ENCODE measurements at places on chromosomes 13 and 19. TPM values are rescaled to one million over a fixed set of nuclear protein-coding genes. Genes with fewer than 3 reads are reported as not detected.

Gene CFD
- 16.5 TPM for total RNA-seq

Gene CLDND2
- not detected for total RNA-seq

Gene VSTM2B
- 0.18 TPM for total RNA-seq

Gene CA11
- total RNA-seq: 3.5 TPM

Gene SLITRK1
- 0.35 TPM for total RNA-seq

Gene ZNF578
- 6.3 TPM for total RNA-seq

Gene DAND5
- total RNA-seq: not detected

Gene HS6ST3
- 3.6 TPM for total RNA-seq

Gene KLK13
- total RNA-seq: 0.35 TPM

Gene CLC
- total RNA-seq: 4.4 TPM

Gene TMEM147
- total RNA-seq: 74.1 TPM

Gene ASF1B
- total RNA-seq: 16.7 TPM

Gene ZNF66
- 10.9 TPM for total RNA-seq

Gene TPGS1
- total RNA-seq: 30.3 TPM

All from metanephros (tissue), 2 donors.